ENCODE measurements at places on chromosomes 6 and 20.
A peak's percentile ranks its signal among the peaks of the same experiment; 100 is the strongest.

DNA sequence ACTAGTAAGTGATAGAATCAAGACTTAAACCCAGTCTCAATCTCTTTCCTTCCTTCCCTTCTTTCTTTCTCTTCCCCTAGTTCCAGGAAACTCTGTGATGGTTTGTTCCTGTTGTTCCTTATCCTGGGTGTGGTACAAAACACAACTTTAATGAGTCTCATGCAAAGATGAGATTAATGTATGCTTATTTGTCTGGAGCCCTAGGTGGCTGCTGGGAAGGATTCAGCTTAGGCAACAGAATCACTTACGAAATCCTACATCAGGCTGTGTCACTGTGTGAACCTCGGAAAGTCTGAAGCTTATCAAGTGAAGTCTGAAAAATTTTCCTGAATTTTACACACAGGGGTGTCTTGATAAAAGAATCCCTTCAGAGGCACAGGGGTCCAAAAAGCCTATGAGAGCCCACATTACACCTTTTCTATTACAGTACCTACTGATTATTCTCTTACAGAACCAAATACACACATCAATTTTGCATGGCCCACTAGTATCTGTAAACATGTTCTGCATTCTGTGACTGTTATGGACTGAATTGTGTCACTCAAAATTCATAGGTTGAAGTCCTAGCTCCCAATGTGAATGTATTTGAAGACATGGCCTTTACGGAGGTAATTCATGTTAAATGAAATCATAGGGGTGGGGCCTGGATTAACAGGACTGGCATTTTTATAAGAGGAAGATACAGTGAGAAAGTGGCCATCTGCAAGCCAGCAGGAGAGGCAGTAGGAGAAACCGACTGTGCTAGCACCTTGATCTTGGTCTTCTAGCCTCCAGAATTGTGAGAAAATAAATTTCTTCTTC lies 144.7 kb downstream of the MYB start:
- DNase-seq = no peak

- DNase-seq = peak; percentile 66
Observed at GRCh38 chr20:49482621-49483017, at the start of gene KCNB1. KCNB1 (minus strand) TSS chr20:49482668; CDS start chr20:49482480, 188 bp downstream.

DNA sequence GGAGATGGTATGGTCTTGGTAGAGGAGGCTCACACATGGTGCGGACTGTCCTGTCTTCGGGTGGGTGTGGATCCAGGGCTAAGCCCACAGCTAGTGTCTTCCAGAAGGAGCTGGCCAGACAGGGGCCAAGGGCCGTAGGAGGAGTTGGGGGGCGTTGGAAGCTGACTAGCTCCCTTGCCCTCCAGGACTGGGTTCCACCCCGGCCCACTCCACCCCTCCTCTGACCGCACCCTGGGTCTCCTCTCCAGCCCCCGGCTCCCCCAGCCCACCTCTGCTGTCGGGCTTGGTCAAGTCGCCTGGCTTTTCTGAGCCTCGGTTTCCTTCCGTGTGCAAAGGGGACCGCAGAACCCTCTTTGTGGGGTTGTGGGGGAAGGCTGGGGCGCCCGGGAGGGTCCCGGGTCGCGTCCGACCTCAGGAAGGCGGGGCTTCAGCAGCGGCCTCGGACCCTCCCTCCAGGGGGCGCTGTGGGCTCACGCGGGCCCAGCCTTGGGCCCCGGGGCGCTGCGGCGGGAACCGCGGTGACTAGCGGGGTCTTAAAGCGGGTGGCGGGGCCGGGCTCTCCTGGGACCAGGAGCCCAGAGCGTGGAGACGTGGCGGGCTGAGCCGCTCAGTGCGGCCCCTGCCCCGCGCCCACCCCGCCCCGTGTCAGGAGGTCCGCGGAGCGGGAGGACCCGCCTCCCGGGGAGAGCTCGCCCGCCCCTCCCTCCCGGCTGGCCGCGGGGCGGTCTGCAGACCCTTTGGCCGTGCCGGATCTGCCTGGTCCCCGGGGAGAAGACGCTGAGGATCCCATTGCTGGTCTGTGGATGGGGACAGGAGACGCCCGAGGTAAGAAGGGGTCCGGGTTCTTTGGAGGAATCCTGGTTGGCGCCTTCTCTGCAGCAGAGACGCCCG lies 5.4 kb downstream of the NPBWR2 start:
- DNase-seq = peak; percentile 27

GRCh38 chr20:58822748-58823730 lies 27.7 kb downstream of the GNAS-AS1 start:
- no peak for DNase-seq

DNA sequence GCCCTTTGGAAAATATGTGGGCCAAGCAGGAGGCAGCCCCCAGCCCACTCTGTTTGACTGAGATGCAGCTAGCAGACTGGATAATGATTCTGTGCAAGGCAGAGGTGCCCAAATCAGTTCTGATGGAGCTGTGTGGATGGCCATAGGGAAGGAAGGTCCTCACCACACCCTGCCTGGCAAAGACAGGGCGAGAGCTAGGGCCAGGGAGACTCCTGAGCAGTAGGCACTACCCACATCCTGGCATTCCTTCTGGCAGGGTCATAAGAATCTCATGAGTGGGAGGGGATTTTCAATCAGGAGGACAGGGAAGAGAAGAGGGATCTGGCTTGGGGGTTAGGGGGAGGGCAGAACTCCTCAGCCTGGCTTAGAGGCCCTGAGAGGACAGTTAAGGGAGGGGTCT lies 18.6 kb upstream of the TREM2 start:
- no peak for DNase-seq

- no peak for DNase-seq
Observed at GRCh38 chr20:12054556-12054955, 136.9 kb downstream of the BTBD3 start.

- no peak for DNase-seq
Observed at GRCh38 chr6:170135461-170135820, 155.4 kb downstream of the DLL1 start.

GRCh38 chr20:38304845-38305447 lies 990 bp downstream of the BPI start:
- DNase-seq = no peak

- no peak for DNase-seq
Observed at GRCh38 chr6:37306624-37307222, 47.1 kb upstream of the RNF8 start.

- DNase-seq = peak; percentile 79
Observed at GRCh38 chr20:58471193-58472164, 43.7 kb downstream of the APCDD1L start.

- DNase-seq = no peak
Observed at GRCh38 chr20:58215116-58215515, 13.3 kb downstream of the ANKRD60 start.

DNA sequence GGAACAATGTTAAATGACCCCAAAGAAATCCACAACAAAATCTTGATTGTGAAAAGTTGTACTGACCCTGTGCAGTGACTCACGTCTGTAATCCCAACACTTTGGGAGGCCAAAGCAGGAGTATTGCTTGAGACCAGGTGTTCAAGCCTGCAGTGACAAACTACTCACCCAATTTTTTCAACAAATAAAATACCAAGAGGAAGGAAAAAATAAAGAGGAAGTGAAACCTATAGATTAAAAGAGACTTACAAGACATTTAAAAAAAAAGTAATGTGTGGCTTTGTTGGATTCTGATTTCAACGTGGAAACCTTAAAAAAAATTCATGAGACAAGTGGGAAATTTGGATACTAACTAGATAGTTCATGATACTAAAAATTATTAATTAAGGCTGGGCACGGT lies 31.9 kb downstream of the GINS1 start:
- no peak for DNase-seq

GRCh38 chr6:50819904-50820868 lies 1.5 kb downstream of the TFAP2B start:
- no peak for DNase-seq

- no peak for DNase-seq
Observed at GRCh38 chr6:21279619-21280018, 313.9 kb upstream of the SOX4 start.

DNA sequence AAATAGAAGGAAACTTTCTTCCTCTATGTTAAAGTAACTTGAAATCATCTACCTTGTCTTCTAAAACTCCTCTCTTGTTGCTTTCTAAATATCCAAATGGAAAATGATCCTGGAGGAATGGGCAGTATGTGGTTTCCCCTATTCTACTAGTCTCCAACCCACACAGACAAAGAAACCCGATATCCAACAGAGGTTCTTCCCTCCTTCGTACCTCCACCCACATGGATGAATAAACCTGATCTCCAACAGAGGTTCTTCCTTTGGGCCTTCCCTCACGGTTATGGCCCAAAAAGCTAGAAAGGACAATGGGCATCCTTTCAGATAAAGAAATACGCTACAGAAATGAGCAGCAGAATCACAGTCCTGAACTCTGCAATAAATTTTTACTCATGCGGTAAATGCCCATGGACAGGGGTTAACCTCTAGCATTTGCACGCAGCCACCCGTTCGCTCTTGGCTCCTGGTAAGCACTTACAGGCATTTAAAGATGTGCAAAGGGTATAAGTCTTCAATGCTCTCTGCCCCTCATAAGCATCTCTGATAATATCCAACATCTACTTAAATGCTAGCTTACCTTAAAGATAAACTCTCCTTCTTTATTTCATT lies 130.9 kb downstream of the GMPR start:
- DNase-seq = no peak
